ENCODE measurements at places on chromosomes 1 and 21.
A peak's percentile ranks its signal among the peaks of the same experiment; 100 is the strongest.

DNA sequence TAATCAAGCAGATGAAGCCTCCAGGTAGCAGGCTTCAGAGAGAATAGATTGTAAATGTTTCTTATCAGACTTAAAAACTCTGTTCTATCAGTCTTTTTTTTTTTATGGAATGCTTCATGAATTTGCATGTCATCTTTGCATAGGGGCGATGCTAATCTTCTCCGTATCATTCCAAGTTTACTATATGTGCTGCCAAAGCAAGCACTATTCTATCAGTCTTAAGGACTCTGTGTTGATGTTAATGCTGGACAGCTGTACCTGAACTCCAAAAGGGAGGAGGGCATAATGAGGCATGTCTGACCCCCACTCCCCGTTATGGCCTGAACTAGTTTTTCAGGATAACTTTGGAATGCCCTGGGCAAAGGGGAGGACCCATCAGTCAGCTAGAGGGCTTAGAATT is 66.8 kb upstream of the PRRC2C start:
- no peak for DNase-seq

DNA sequence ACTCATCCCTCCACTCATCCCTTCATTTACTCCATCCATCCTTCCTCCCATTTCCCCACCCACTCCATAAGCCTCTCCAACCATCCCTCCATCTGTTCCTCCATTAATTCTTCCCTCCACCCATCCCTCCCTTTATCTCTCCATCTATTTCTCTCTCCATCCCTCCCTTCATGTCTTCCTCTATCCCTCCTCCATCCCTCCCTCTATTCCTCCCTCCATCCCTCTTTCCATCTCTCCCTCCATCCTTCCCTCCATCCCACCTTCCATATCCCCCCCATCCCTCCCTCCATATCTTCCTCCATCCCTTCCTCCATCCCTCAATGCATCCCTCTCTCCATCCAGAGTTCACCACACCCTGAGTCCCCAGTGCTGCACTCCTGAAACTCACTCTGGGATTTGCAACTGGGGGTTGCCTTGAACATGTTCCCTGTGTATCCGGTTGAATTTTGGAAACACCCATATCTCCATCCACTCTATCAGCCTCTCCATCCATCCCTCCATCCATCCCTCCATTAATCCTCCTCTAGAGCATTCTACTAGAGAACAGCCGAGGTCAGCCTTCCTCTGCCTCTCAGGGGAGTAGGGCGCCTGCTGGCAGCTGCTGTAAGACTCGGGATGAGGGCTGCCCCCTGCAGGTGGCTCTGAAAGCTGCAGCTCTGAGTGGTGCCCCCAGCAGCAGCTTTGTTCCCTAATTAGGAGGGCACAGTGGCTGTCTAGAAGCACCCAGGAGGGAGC is 39.4 kb downstream of the ABCG1 start:
- peak; percentile 50 for DNase-seq

DNA sequence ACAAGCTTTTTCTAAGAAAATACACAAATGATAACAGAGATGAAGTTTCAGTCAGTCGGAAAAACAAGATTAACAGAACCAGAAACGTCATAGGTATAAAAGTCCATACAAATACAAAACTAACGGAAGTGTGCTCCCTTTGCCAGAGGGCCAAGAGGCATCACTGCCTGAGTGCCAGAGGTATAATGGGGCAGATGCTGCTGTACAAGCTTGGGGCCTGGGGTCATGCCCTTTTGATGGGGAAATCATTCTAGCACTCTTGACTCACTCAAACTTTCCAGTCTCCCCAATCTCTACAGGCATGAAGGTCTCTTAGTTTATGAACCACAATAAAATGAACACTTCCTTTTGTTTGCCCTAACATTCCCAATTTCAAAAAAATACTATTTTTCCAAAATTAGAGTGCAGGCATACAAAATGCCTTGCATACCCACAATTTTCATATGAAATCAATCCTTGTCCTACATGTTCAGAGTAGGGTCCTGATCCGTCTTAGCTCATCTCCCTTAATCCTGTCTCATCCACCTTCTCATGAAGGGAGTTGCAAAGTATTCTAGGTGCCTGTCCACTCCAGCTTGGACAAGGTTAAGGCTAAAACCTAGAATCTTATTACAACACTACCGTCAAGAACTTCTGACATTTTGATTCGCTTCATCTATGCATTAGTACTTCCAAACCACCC is 1.5 kb downstream of the RPL22 start:
- no peak for DNase-seq

GRCh38 chr1:185681034-185681633 is 53.1 kb upstream of the HMCN1 start:
- DNase-seq: peak; percentile 70

DNA sequence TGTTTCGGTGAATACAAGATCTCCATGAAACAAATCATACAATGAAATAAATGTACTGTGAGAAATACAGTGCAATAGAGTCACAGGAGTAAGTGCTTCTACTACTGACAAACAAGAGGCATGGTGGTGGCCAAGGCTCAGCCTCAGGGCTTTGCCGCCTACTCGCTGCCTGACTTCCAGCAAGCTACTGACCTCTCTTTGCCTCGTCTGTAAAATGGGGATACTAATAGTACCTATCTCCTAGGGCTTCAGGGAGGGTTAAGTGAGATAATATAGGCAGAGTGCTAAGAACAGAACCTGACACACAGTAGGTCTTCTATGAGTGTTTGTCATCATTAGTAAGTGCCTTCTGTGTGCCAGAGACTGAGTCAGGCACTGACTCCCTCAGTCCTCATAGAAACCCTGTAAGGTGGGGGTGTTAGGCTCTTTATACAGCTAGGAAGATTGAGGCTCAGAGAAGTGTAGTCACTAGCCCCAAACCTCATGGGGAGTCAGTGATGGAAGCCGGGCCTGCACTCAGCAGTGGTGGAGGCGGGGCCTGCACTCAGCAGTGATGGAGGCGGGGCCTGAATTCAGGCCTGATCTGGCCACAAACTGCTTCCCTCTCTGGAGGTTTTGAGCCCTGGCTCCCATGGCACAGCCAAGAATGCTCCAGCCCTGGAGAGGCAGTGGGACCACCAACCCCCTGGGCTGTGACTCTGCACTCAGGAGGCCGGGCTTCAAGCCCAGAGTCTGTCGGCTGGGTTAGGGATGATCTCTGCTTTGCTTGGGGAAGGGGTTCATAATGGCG is 6.8 kb downstream of the BSND start:
- peak; percentile 45 for DNase-seq

GRCh38 chr1:226627050-226627755 is 78.6 kb downstream of the STUM start:
- DNase-seq: no peak

GRCh38 chr1:232518349-232518748 is 111.6 kb downstream of the SIPA1L2 start:
- no peak for DNase-seq

GRCh38 chr1:160209321-160210046 is 4.3 kb downstream of the PEA15 start:
- no peak for DNase-seq

GRCh38 chr1:156910309-156910782 is 10.1 kb upstream of the LRRC71 start:
- no peak for DNase-seq

DNA sequence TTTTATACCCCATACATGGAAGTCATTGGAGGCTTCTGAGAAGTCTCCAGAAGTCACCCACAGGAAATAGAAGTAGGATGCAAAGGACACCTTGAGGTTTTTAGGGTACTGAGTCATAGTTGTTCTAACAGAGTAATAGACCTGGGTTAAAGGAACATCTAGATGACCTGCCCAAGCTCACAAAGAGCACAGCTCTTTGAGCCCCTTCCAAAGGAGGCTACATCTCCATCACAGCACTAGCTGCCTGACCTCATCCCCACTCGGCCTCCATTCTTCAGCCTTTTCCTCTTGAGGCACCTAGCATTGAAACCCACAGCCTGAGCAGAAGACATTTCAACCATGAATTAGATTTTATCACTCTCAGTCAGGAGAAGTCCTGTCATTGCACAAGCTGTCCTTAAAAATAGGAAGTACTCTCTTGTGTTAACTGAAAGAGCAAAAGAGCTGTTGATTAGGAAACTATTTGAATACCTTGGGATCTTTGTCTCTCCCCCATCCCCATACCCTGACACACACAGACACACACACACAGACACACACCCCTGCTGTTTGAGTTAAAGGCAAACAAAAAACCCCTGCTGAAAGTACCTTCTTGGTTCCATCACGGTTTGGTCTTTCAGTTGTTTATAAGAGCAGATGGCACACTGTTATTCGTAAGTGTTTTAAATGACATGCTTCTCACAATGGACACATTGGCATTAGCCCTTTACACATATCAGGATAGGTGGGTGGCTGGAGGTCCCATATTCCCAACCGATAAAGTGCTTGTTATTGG is 22.2 kb downstream of the MKNK1 start:
- DNase-seq: no peak

- DNase-seq: no peak
Observed at GRCh38 chr1:163730411-163730821, 408.7 kb downstream of the NUF2 start.

- peak; percentile 19 for DNase-seq
Observed at GRCh38 chr1:17161137-17161740, 42.0 kb upstream of the PADI2 start.

DNA sequence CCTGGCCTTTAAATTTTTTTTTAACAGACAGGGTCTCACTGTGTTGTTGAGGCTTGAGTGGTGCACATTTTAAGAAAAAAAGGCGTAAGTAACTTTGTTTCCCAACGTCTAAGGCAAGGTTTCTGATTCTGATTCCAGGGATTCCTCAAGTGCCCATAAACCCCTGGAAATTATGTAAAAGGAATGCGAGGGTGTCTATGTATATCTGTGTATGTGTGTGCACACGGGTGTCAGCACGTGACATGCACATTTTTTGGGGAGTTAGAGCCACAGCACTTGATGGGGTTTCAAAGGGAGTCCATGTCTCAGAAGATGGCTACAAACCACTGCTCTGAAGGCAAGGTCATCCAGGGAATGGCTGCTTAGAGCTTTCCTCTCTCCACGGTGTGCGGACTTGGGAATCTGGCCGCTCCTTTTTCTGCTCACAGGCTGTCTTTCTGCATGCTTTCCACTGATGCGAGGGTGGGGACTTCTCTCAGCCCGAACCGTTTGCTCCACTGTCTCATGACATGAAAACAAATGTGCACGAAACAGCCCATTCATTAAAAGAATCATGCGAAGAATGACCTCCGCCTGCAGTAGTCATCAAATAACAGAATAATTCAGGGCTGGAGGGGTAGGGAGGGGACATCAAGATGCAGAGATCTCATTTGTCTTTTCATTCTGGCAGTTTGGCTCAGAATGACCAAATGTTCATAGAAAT is 18.7 kb upstream of the RERE start:
- DNase-seq: no peak

DNA sequence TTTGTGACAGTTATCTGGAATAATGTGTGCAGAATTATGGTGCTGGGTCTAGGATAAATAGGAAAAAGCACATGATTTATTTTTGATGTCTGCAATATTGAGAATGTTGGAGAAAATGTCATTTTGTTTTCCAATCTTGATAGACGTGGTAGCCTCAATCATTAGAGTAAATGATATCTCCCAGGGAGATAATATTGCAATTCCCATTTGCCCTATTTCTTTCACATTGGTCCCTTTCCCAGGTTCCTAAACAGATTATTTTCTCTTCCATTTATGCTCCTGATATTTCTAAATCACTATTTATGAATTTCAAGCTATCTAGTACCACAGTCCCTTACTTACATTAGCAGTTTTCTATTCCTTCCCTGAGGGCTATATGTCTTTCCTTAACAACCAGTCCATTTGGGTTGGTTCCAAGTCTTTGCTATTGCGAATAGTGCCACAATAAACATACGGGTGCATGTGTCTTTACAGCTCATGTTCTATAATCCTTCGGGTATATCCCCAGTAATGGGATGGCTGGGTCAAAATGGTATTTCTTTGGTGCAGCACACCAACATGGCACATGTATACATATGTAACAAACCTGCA is 447.3 kb downstream of the PLA2G4A start:
- DNase-seq: no peak

DNA sequence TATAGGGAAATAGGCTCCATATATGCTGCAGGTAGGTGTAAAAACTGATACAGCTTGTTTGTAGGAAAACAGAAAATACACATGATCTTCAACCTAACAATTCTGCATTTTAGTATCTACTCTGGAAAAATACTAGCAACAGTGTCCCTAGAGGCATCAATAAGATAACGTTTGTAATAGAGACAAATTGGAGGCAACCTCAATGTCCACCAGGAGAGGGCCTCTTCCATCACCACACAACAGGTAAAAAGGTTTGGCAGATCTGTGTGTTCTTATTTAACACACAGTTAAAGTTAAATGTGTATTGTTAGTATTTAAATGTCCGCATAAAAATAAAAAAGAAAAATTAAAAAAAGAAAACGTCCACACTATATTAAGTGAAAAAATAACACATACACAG is 5.4 kb downstream of the EIF2D start:
- peak; percentile 71 for DNase-seq

- DNase-seq: no peak
Observed at GRCh38 chr1:205012391-205013140, 30.4 kb upstream of the CNTN2 start.

- no peak for DNase-seq
Observed at GRCh38 chr21:20949884-20950283, 48.3 kb upstream of the NCAM2 start.

- DNase-seq: peak; percentile 98
Observed at GRCh38 chr1:93692983-93693591, 11.4 kb upstream of the BCAR3 start.

DNA sequence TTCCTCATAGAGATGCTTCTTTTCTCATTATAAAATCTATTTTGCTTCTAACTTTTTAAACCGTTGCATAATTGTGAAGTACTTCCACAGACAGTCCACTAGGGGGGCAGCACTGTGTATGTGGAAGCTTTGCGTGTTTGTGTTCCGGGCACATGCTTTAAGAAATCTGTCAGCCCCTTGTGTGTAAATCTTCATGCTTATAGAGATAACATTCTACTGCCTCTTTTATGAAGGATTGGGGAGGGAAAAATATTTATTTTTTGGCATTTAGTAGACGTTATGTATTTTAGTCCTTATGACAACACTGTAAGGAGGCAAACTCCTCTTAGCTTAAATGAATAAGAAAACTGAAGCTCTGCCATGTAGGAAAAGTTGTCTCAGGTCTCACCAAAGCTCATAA is 157.3 kb upstream of the PTGFR start:
- peak; percentile 42 for DNase-seq

DNA sequence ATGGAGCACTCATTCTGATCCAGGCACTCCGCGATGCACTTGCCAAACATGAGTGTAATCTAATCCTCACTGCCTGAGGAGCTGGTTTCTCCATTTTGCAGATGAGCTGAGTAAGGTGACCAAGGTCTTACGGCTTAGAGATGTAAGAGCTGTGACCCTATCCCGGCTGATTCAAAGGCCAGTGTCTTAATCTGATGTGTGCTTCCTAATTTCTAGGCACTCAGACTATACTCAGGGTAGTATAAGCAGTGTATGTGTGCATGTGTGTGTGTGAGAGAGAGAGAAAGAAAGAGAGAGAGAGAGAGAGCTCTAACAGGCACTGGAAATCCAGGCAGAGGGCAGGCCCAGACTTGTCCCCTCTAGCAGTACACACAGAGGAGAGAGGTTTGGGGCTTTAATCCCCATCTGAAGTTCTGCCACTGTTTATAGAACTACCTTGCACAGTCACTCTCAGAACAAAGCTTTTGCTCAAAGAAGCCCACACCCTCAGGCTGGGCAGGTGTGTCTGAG is 188.2 kb downstream of the ZBTB18 start:
- no peak for DNase-seq
